ENCODE measurements at places on chromosomes 7 and 10.

DNA sequence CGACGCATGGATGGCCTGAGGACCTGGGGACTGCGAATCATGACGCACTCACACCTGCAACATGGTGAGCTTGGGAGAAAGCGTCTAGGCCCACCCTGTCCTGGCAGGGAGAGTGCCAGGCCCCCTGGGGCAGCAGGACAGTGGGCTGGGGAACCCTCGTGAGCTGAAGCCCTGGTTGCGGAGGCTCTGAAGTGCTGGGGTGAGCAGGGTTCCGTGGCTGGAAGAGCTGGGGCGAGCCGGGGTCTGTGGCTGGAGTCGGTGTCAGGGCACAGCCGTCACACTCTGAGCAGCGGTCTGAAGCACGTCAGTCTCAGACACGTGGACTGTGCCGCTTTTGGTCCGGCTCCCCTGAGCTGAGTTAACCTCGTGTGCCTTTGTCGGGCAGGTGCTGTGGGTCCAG, 4.7 kb downstream of the SUN1 start:
- no peak for DNase-seq

DNA sequence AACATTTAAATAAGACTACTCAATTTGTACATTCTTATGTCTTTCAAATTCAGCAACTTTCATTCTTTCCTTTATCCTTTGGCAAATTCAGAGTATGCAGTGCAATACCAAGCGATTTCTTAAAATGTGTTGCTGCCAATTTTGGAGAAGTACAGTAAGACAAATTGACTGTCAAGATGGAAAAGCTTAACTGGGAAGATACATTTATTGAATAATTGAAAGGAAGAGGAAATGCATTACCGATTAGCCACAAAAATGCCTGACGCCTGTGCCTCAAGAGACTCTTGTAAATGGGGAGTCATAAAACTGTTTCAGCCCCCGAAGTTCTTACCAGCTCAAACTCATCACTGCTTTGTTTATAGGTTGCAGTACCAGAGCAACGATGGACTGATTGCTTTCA, 373.3 kb upstream of the GALNT17 start:
- no peak for DNase-seq

GRCh38 chr7:113094517-113095249, 8.1 kb upstream of the GPR85 start:
- no peak for DNase-seq

DNA sequence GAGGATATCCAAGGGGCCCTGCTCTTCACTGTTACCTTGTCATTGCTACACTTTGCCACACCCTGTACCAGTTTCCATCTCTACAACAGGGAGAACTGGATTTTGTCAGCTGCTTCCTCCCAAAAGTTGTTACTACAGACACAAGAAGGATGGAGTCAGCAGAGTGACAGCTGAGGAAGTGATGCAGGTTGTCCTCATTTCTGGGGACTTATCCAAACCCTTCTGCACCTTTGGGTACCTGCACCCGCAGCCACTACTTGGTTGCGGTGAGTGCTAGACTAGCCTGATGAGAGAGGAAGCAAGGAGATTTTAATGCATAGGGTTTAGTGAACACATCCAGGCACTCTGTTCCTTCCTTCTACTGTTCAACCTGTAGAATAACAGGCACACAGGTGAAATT, 281.0 kb downstream of the RPS24 start:
- no peak for DNase-seq

- DNase-seq = no peak
Observed at GRCh38 chr10:118662228-118663035, 67.0 kb upstream of the PRLHR start.

DNA sequence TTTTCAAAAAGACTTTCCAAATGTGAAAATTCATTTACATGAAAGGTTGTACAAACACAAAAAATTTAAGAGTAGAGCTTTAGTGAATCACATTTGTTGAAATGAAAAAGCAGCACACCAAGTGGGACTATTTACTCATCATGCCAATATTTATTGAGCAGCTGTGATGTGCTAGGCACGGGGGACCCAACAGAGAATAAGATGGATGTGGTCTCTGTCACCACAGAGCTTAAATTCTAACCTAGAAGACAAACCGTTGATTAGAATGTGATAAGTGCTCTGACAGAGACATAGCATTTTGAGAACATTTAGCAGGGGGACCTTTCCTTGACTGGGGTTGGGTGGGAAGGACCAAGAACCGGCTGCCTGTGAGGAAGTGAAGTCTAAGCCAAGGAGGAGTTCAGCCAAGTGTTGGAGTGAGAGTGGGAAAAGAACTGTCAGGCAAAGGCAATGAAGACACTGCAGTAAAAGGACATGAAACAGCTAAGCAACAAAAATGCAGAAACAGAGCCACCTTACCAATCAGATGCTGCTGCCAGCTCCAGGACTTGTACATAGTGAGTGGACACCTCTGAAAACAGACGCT, 19.1 kb downstream of the ADAM12 start:
- no peak for DNase-seq

DNA sequence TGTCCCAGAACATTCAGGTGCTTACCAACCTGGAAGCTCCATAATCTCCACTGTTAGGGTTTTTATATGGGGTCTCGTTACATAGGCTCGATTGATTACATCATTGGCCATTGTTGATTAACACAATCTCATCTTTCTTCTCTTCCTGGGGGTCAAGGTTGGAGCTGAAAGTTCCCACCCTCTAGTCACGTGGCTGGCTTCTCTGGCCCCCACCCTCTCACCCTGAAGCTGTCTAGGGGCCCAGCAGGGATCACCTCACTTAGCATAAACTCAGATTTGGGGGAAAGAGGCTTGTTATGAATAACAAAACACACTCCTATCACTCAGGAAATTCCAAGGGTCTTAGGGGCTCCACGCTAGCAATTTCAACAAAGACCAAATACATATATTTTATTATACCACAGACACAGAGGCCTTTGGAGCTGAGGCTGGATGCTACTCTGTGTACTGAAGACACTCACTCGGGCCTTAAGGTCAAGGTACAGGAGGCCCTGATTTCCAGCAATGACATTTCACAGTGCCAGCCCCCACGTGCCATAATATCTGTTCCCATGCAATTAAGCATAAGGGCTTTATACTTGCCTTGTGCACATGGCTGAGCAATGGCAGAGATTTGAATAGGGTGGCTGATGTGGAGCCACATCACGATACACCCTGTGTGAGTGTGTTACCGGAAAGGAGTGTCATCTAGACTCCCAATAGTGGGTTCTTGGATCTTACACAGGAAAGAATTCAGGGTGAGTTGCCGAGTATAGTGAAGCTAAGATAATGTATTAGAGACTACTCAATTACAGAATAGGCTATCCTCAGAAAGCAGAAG, 108.2 kb downstream of the COL26A1 start:
- DNase-seq = no peak

DNA sequence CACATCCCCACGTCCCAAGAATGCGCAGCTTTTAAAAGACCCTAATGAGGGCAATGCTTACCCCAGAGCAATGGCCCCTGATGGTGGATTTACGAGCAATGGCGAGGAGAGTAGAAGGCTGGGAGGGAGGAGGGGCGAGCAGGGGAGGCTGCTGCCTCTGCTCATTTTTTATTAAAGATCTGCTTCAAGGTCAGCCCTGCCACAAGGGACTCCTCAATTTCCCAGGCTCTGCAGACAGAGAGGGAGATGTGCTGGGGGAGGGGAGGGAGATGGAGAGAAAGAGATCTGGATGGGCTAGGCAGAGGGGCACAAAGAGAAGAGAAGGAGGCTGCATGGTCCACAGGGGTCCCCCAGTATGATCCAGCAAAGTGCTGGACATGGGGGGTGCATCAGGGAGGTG, 7.8 kb upstream of the SRRM3 start:
- no peak for DNase-seq

GRCh38 chr7:125355899-125356298, 426.3 kb upstream of the POT1 start:
- no peak for DNase-seq

GRCh38 chr7:4959306-4959705, 319 bp upstream of the MMD2 start:
- DNase-seq = no peak

- DNase-seq = no peak
Observed at GRCh38 chr10:85315657-85316056, 987.3 kb downstream of the CCSER2 start.
